ENCODE measurements at places on chromosomes 5 and 9.

GRCh38 chr5:172953776-172954675, 5.2 kb upstream of the RPL26L1 start:
- DNase-seq, result no peak

DNA sequence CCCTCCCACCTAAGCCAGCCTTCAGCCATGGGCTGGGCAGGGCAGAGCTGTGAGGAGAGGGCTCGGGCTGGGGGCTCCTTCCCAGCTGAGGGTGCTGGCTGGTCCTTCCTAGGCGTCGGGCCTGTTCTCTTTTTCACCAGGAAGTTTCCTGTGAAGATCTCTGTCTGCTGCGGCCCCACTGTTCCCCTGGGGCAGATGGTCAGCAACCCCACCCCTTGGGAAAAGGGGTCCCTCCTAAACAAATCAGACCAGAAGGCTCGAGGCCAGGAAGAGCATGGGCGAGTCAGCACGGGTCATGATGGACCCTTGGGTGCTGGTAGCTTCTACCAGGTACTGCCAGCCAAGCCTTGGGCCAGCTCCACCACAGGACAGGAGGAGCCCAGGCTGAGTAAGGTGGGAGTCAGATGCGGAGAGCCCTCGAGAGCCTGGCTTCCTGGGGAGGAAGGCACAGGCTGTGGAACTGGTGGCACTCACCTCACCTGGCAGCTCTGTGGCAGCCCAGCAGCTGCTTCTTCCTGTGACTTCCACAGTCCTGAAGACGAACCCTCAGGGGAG, 3.5 kb downstream of the CACNA1B start:
- no peak for DNase-seq

- no peak for DNase-seq
Measured at GRCh38 chr5:165231821-165232508, 1726.5 kb downstream of the MAT2B start.

GRCh38 chr5:94288937-94289336, 329.5 kb downstream of the KIAA0825 start:
- DNase-seq, result no peak

DNA sequence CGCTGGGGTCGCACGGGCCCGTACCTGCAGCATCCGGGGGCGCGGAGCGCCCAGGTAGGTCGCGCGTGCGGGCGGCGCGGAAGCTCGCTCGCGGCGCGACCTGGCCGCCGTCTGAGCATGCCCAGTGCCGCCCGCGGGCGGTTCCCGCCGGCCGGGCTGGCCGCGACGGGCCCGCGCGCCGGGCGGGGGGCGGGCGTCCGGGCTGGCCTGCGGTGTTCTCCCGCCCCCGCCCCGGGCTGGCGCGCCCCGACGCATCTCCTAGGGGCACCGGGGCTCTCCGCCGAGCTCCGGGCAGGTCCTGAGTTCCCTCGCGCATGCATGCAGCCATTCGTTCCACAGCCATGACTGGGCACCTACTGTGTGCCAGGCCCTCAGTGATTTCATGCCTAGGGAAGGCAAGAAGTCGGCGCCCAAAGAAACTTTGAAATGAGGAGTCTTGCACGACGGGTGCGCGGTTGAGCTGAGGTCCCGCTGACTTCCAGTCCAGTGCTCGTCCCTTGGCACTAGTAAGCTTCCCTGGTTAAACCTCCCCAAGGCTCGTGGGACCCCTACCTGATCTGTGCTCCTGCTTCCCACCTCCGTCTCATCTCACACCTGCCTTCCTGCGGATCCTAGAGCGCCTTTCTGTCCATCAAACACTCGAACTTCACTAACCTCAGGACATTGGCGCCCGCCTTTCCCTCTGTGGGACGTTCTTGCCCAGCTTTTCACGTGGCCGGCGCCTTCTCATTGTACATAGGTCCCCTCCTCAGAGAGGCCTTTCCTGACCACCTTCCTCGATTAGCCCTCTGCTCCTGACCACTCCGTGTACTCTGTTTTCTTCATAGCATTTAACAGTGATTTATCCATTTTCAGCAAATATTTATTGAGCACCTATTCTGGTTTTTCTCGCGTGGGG, at the start of gene PTPN3:
TSS of gene PTPN3 (minus strand) at position 113 of the 898 bp plus-strand sequence. CDS start 34,873 bp downstream, outside the sequence.
- no peak for DNase-seq

- DNase-seq, result no peak
Measured at GRCh38 chr5:89343666-89344065, 460.7 kb upstream of the MEF2C start.

Data from stimulated activated CD4-positive, alpha-beta T cell treated with anti-CD3 and anti-CD28 coated beads, Interleukin-12 subunit alpha, Interleukin-12 subunit beta, amount 100 ng/mL, for 4 hours (primary cell).